M059J (cell line): ENCODE measurements at places on chromosomes 12 and 14. TPM values are rescaled to one million over a fixed set of nuclear protein-coding genes. Genes with fewer than 3 reads are reported as not detected.

- no peak for DNase-seq
Measured at GRCh38 chr14:102352213-102352612, 10.5 kb downstream of the CINP start.

DNA sequence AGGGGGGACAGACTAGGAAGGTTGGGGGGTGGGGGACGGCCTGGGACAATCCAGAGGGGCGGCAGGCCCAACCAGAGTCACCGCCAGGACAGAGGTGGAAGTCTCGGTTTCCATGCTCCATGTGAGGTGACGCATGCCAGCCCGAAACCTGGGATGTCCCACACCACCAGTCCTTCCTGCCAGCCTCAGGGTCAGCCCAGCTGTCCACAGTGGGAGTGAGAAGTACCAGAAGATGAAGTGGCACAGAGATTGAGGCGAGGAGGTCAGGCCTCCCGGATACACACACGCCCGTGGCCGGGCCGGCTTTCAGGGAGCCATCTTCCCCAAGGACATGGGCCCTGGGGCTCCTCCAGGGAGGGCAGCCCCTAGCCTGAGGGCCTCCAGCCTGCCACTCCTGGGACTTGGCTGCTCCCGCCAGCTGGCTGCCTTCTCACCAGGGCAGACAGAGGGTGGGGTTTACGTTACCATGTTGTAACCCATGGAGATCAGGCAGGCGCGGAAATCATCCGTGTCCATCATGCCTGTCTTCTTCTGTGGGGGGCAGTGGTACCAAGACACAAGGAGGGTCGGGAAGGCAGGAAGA, 85.2 kb upstream of the ZFP36L1 start:
- DNase-seq = no peak

DNA sequence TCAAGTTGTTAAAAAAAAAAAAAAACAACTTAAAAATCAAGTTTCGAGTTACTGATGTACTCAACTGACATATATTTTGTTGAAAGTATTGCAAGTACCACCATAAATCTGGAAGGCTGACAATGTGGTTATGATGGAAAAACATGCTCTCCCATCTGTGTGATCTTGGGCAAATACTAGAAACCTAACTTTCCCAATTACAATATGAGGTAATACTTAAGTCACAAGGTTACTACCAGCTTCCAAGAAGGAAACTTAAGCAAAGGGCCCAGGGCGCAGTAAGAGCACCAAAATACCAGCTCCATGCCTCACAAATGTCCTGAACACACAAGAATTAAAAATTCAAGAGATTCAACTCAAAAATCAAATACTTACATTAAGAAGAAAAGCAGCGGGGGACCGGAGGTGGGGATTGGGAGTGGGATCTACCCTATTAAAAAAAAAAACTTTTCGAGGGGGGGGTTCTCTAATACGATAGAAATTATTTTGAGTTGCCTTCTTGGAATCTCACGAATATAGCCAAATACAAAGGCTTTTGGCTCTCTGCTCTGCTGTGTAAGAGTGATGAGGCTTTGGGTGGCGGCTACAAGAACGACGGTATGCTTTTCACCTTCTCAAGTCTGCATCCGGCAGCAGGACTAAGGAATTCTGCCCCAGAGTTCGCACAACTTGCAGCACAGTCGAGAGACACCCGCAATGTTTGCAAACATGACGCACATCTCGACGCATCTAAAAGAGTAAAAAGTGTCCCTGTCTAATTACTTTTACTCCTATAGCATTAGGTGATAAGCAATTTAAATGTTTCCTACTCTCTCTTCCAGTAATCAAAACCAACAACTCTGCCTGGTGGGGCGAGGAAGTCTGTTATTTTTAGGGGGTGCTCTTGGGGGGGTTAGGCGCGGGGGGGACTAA, 1.1 kb downstream of the SAV1 start:
- DNase-seq = peak; percentile 74

DNA sequence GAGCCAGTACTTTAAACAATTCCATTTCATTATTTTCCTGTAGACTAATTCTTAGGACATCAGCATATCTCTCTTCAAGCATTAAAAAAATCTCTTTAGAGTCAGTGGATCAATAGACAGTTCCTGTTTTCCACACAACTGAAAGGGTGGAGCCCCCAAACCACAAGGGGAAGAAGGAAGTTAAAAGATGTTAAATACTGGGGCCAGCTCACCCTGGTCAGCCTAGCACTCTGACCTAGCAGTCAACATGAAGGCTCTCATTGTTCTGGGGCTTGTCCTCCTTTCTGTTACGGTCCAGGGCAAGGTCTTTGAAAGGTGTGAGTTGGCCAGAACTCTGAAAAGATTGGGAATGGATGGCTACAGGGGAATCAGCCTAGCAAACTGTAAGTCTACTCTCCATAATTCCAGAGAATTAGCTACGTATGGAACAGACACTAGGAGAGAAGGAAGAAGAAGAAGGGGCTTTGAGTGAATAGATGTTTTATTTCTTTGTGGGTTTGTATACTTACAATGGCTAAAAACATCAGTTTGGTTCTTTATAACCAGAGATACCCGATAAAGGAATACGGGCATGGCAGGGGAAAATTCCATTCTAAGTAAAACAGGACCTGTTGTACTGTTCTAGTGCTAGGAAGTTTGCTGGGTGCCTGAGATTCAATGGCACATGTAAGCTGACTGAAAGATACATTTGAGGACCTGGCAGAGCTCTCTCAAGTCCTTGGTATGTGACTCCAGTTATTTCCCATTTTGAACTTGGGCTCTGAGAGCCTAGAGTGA, at the start of gene LYZ:
Gene LYZ (plus strand): TSS at position 220 of the 777 bp plus-strand sequence. CDS start 28 bp downstream, at position 248.
- DNase-seq = no peak

DNA sequence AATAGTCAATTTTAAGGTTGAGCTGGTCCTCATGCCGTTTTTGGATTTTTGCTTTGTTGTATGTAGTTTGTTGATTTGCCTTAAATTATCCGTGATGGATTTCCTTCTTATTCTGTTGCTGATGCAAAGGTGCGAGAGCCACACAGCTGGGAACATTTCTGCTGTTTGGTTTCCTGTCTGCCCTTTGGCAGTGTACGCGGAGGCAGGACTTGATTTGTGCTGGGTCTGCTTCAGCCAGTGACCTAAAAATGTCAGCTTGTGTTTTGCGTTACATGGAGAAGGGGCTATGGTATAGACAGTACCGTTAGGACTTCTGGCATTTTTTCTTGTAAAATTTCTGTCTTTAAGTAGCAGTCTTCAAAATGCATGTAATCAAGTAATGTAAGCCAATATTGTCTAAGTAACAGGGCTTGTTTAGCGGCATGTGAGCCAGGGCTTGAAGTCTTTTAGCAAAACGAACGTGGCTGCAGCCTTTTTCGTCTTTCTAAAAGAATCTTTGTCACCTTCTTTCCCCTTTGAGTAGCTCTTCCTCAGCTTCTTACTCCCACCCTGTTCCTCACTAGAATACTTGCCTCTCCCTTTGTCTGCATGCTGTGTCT, 18.2 kb upstream of the RD3L start:
- DNase-seq = no peak

DNA sequence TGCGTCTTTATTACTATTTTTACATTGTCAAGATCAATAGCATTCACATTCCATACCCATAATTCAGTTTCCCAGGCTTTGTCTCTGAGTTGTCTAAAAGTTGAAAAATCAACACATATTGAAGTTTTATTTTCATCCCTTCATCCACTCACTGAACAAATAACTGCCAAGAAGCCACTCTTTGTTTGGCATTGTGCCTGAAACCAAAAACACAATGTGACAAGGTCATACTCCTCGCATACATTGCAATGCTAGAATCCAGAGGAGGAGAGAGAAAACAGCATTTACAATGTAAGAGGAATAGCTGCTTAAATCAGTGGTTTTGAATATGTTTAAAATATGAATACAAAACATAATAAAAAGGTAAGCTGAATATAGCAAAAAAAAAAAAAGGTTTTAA, 71.8 kb downstream of the CCDC60 start:
- no peak for DNase-seq

- no peak for DNase-seq
Measured at GRCh38 chr12:102722147-102722546, 194.9 kb downstream of the PAH start.

The GEMIN2 gene
- 58.9 and 78.3 TPM in 2 replicates for total RNA-seq

DNA sequence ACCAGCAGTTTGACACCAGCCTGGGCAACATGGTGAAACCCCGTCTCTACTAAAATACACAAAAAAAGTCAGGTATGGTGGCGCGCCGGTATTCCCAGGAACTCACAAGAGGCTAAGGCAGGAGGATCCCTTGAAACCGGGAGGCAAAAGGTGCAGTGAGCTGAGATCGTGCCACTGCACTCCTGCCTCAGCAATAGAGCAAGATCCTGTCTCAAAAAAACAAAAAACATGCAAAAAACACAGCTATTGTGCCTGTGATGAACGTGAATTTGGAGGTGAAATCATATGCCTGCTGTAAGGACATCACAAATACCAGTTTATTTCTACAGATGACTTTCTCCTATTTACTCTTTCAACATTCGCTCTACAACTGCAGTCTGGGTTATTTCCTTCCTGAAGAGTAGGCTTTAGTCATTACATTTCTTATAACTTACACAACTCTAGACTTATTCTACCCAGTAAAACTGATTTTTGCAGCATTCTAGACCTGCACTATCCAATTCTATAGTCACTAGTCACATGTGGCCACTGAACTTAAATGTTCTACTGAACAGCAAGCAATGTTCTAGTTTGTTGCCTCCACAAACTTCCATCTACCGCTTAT, 48.3 kb downstream of the HNRNPC start:
- DNase-seq = no peak

DNA sequence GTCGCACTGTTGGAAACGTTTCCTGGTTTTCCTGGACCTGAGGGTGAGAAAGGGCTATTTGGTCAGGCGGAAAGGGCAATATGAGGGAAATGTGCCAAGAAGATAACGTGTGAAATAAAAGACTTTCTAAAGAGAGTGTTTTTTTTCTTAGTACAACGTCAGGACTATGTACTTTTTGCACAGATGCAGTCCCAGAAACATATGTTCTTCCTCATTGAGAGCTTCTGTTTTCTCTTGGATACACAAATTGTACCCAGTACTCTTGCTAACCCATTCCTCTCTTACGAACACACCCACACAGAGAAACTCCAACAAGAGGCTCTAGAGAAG, 669 bp upstream of the PKP2 start:
- DNase-seq = no peak

DNA sequence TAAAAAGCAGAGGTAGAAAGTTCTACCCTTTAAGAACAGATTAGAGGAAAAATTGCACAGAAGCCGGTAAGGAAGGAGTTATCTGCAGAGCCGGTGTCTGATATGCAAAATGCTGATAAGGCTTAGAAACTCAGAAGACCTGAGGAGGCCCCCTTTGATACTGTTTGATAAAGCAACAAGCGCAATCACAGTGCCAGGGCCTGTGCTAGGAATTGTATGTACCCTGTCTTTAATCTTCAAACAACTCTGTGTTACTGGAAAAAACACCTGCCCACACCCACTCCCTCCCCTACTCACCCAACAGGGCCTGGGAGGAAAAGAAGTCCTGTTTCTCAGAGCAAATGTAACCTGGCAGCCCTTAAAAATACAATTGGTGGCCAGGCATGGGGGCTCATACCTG, 112.7 kb upstream of the FUT8 start:
- no peak for DNase-seq

- peak; percentile 100 for DNase-seq
Measured at GRCh38 chr12:56359851-56360767, at the start of gene STAT2. Gene STAT2, minus strand, starts transcription at chr12:56360107. Its CDS starts 3,536 bp downstream, at chr12:56356571.

The INSM2 gene
- not detected in 2 replicates for total RNA-seq

- no peak for DNase-seq
Measured at GRCh38 chr12:27653661-27654060, 42.6 kb upstream of the REP15 start.

The PCED1B gene
- 2.8 and 4.5 TPM in 2 replicates for total RNA-seq

The KRT6C gene
- total RNA-seq = not detected in 2 replicates

- DNase-seq = no peak
Measured at GRCh38 chr12:115898670-115899069, 378.8 kb downstream of the MED13L start.

GRCh38 chr12:124172636-124173035, 122.3 kb upstream of the RFLNA start:
- peak; percentile 98 for DNase-seq

The CLEC1B gene
- total RNA-seq = not detected in 2 replicates

DNA sequence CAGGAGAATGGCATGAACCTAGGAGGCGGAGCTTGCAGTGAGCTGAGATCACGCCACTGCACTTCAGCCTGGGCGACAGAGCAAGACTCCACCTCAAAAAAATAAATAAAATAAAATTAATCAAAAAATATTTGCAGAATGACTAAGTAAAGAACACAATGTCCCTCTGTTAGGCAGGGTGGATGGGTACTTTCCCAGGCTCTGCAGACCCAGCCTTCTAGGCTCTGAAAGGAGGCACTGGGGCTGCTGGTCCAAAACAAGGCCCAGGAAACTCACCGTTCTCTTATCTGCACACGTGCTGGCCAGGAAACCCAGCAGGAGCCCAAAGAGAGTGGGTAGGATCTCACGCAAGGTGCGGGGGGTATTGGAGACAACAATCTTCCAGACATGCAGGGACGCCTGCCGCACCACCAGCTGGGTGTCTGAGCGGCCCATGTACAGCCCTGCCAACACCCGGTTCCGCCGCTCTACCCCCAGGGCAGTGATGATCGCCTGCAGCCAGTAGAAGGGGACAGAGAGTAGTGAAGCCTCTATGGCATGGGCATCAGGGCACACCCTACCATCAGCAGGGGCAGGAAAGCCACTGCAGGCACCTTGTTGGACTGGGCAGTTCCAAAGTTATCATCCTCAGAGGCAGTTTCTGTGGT, 25.8 kb upstream of the RAB35 start:
- no peak for DNase-seq

- peak; percentile 64 for DNase-seq
Measured at GRCh38 chr12:112013601-112014402, 576 bp downstream of the ERP29 start.

GRCh38 chr14:55813630-55814029, 233.6 kb downstream of the KTN1 start:
- no peak for DNase-seq

The FOXM1 gene
- 45.5 and 67.5 TPM in 2 replicates for total RNA-seq

DNA sequence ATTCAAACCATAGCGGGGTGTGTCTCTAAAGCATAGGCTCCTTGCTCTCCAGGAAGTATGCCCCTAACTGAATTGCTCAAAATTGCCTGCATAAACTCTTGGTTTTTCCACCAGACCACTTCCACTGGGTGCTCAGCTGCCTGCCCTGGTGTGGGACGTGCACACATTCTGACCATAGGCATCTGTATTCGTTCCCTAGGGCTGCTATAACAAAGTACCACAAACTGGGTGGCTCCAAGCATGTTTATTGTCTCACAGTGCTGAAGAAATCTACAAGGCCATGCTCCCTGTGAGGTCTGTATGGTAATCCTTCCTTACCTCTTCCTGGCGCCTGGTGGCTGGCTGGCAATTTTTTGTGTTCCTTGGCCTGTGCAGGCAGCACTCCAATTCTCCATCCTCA, 16.4 kb upstream of the GALNT6 start:
- DNase-seq = no peak

DNA sequence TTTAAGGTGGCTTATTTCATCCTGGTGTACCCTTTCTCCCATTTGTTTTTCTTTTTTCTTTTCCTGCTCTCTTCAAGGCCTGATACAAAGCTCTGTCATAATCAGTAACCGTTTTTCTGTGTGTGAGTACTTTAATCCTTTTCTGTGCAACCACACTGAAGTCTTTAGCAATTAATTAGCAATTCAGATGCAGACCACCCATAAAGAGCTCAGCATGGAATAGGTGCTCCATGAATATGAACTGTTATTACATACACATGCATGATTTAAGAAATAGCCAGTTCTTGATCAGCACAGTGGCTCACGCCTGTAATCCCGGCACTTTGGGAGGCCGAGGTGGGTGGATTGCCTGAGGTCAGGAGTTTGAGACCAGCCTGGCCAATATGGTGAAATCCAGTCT, 1386.6 kb downstream of the AACS start:
- DNase-seq = no peak

The CPNE6 gene
- not detected in 2 replicates for total RNA-seq

GRCh38 chr12:79140711-79141110, 276.1 kb downstream of the SYT1 start:
- DNase-seq = no peak

- no peak for DNase-seq
Measured at GRCh38 chr12:52209321-52209720, 17.5 kb upstream of the KRT80 start.
